Activated T-cell treated with anti-CD3 and anti-CD28 coated beads for 1 hour (primary cell): ENCODE measurements at places on chromosomes 7 and 10.

DNA sequence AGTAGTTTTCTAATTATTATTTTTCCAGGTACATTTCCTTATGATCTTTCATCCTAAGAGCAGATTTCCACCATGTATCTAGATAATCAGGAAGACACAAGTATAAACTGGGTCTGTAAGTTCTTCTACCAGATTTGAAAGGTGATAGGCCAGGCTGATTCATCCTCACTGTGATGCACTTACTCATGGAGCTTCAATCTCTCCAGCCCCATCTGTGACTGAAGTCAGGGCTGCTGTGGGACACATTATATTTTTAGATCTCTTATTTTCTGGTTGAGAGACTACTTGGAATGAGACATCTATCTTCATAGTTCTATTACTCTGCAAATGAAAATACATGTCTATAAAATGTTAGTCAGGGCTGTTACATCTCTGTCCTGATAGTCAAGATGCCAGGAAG, 85.5 kb upstream of the SLC25A13 start:
- no peak for DNase-seq

DNA sequence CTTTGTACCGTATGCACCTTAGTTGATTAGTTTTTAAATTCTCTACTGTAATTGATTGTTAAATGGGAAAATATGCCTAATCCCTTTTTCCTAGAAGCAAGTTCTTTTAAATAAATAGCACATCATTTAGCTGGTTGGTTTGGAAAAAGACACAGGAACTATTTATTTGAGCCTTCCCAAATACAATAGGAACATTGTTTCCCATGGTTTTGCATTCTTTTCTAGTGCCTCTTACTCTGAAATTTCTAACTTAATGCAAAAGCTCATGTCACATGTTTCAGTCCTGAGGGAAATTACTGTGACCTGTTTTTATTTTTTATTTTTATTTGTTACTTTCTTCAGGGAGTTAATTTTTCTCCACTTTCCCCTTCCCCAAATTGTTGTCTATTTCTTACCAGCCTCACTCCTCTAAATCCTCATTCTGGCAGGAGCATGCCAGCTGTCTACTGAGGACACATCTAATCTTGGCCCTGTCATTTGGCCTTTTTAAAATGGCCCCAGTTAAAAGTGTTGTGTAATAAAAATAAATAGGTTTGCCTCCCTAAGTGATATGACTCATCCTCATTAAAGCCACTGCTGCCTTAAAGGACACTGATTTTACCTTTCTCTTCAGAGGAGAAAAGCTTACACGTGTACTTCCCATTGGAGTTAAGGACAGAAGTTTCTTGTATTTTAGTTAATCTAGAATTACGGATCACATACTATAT, 94.5 kb downstream of the PPP1R3A start:
- DNase-seq, result no peak

- no peak for DNase-seq
Observed at GRCh38 chr7:101255796-101256195, 10.9 kb upstream of the FIS1 start.

DNA sequence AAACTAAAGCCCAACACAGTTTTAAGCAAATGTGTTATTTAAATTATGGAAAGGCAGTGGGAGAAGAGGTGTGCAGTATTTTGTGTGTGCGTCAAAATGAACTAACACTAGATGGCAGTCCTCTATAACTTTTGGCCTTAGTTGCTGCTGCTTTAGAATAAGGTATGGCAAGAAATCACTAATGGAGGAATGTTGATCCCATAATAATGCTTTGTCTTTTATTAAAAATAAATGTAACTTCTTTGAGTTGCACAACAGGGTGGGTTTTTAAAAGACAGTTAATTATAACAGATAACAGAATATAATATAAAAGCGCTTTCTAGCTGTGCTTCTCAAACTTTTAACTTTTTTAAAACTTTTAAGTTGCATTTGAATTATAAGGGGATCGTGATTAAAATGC, 56.4 kb downstream of the BBS9 start:
- DNase-seq, result no peak

GRCh38 chr7:27166531-27167505, 1.5 kb upstream of the HOXA9 start:
- DNase-seq, result no peak

DNA sequence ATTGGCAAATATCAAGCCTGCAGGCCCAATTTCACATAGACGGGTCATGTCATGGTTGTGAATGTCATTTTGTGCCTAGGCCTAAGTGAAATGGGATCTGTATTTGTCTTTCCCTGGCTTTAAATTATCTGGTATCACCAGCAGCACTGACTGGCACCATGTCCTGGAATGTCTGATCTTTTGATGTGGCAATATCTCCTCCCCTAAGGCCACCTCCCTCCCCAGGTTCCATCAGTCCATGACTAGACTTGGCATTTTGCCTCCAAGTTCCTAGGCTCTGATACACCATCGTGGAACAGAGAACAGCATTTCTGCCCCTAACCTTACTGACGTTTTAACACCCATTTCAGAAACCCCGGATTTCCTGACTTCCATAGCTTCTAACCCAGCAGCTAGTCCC, 513.9 kb downstream of the GALNT17 start:
- no peak for DNase-seq

DNA sequence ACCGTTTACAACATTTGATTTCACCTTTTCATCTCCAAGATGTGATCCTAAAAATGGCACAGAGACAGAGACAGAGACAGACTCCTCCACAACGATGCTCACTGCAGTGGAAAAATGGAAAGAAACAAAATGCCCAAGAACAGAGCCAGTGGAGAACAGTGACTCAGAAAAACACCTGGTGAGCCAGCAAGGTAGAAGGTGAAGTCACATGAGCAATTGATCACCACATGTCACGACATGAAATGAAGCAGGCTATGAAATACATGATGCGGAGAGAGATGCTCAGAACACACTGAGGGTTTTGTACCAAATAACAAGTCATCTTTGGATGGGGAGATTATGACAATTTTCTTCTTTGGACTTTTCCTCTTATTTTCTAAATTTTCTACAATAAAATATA, 3.5 kb downstream of the MSMB start:
- DNase-seq, result no peak

DNA sequence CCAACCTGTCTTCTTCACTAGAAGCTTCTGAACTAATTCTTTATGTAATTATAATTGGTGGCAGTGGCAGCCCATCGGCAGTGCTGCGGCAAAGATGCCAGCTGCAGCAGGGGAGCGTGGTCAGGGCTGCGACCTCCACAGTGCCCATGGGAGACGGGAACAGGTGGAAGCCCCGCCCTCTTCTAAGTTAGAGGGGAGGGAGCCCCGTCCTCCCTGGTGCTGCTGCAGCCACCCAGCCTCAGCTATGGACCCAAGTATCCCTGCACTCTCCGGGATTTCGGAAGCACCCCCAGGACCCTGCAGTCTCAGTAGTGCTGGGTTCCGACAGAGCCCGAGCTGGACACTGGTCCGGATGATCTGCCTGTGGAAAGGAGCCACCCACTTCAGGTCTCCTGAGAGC, 117.0 kb upstream of the MBL2 start:
- no peak for DNase-seq

- no peak for DNase-seq
Observed at GRCh38 chr7:14846405-14846804, 56.1 kb downstream of the DGKB start.

DNA sequence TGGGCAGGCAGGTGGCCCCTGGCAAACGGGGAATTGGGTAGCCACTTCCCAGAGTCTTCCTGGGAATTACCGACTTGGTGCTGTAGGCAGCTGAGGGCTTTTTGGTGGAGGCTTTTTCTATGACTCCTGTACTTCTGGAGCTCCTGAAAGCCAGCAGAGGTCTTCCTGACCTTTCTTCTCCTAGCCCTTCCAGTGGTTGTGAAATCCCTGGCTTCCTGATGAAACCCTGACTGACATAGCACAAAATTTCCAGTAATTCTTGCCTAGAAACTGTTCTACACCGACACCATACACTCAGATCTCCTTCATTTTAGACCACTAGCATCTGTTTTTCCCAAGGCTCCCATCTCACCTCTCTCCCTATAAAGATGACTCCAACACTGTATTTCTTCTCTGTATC, 120.2 kb downstream of the STRA8 start:
- no peak for DNase-seq

DNA sequence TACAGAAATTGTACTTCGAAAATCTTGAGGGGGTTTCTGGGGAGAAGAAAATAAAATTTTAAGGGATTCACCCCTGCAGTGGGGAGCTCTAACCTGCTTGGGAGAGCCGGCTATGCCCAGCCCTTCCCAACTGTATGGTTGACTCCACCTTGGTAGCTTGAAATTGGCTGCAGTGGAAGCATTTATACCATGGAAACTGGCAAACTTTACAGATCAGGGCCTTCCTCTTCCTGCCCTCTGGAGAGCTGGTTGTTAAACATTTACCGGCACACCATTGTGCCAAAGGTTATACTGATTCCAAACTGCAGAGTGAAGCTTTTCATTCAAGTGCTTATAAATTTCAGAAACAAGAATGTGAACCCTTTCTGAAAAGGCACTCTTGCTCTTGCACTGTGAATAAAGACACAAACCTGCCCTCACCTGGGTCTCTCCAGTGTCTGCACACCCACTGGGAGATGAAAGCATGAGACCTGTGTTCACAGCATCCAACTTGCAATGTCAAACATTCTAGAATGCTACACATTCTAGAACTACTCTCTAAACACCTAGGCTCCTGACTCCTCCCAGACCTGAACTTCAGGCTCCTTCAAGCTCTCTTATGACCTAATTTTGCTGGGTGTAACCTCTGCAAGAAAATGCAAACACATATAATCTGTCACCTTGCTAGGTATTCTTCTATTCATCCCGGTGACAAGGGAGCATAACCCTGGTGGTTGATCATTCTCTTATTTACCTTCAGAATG, 44.7 kb downstream of the ABLIM1 start:
- no peak for DNase-seq

DNA sequence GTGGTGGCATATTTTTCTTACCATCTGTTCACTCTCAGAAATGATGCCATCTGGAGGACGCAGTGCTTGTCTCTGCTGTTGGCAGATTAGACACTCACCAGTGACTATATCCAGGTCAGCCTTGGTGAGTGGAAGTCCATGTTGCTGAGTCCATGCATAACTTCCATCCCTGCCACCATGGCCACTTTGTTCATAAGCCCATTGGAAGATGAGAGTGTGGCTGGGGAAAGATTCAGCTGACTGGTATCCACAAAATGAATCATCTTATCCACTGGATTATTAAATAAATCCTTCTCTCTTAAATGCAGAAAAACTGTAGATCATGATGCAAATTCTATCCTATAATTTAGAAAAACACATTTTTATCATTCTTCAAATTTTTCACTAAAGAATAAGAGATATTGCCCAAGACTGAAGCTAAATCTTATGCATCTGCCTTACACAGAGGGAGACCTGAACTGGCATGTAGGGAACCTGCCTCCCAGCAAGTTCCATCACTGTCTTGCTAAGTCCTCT, 726.9 kb downstream of the TNS3 start:
- DNase-seq, result no peak
